ENCODE measurements at places on chromosomes 2 and 18. TPM values are rescaled to one million over a fixed set of nuclear protein-coding genes. Genes with fewer than 3 reads are reported as not detected.

The SLC9A4 gene
- total RNA-seq, result not detected

The CABLES1 gene
- total RNA-seq, result 3.2 TPM

DNA sequence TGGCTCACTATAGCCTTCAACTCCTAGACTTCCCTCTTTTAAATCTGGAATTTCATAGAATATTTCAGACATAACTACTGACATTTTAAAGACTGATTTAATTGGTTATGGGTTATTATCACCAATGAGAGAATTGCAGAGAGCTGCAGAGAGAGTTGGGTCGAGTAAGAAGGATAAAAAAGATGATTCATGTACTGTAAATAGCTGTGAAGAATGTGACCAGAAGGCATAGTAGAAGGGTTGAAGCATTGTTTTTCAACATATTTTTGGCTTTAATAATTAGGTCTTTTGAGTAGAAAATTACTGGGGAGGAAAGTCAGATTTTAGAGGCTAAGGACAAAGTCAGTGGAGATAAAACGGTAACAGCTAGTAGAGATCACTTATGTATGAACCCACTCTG lies 503.2 kb upstream of the SLC8A1 start:
- DNase-seq, result no peak

GRCh38 chr2:75513616-75514170 lies 47.0 kb downstream of the EVA1A start:
- no peak for DNase-seq

GRCh38 chr2:152005607-152006006 lies 93.2 kb downstream of the CACNB4 start:
- DNase-seq, result no peak
